Neural cell (in vitro differentiated cells): ENCODE measurements at places on chromosomes 16 and 17. TPM values are rescaled to one million over a fixed set of nuclear protein-coding genes. Genes with fewer than 3 reads are reported as not detected.

TNP2 gene
- not detected in 2 replicates for polyA plus RNA-seq

HOXB7 gene
- polyA plus RNA-seq, result not detected in 2 replicates

DRC3 gene
- polyA plus RNA-seq, result 1.3 and 1.9 TPM in 2 replicates

KRT33B gene
- polyA plus RNA-seq, result not detected in 2 replicates

DHX40 gene
- 113 and 130 TPM in 2 replicates for polyA plus RNA-seq

SHISA6 gene
- 1.8 and 2.5 TPM in 2 replicates for polyA plus RNA-seq

SGF29 gene
- 25.5 and 32.8 TPM in 2 replicates for polyA plus RNA-seq

CTF1 gene
- not detected in 2 replicates for polyA plus RNA-seq

BAHCC1 gene
- 12.4 and 14.2 TPM in 2 replicates for polyA plus RNA-seq

TBC1D3K gene
- not detected in 2 replicates for polyA plus RNA-seq

CX3CL1 gene
- 3.8 and 4.9 TPM in 2 replicates for polyA plus RNA-seq

SLFN14 gene
- not detected in 2 replicates for polyA plus RNA-seq

TTLL6 gene
- not detected in 2 replicates for polyA plus RNA-seq

SLC13A2 gene
- not detected in 2 replicates for polyA plus RNA-seq

CCL7 gene
- polyA plus RNA-seq, result not detected in 2 replicates

PRR35 gene
- polyA plus RNA-seq, result not detected in 2 replicates

FAM171A2 gene
- 73.6 and 88.3 TPM in 2 replicates for polyA plus RNA-seq

TUFM gene
- polyA plus RNA-seq, result 144 and 157 TPM in 2 replicates

TP53TG3F gene
- polyA plus RNA-seq, result not detected in 2 replicates

PERCC1 gene
- not detected in 2 replicates for polyA plus RNA-seq

KRTAP17-1 gene
- polyA plus RNA-seq, result not detected in 2 replicates

ZNF469 gene
- polyA plus RNA-seq, result not detected in 2 replicates

CIBAR2 gene
- polyA plus RNA-seq, result not detected in 2 replicates

KRTAP1-5 gene
- not detected in 2 replicates for polyA plus RNA-seq

SLC22A31 gene
- not detected in 2 replicates for polyA plus RNA-seq

FGF11 gene
- 15.8 and 16.4 TPM in 2 replicates for polyA plus RNA-seq

MYOCD gene
- polyA plus RNA-seq, result not detected in 2 replicates

COL1A1 gene
- 0.14 TPM in 1 of 2 replicates, not detected in the other for polyA plus RNA-seq

GCGR gene
- polyA plus RNA-seq, result not detected in 2 replicates
